ENCODE measurements at places on chromosomes 16 and 17. TPM values are rescaled to one million over a fixed set of nuclear protein-coding genes. Genes with fewer than 3 reads are reported as not detected.

The MRPL28 gene
- 141 TPM for total RNA-seq

The P2RX5 gene
- total RNA-seq: 14.5 TPM

DNA sequence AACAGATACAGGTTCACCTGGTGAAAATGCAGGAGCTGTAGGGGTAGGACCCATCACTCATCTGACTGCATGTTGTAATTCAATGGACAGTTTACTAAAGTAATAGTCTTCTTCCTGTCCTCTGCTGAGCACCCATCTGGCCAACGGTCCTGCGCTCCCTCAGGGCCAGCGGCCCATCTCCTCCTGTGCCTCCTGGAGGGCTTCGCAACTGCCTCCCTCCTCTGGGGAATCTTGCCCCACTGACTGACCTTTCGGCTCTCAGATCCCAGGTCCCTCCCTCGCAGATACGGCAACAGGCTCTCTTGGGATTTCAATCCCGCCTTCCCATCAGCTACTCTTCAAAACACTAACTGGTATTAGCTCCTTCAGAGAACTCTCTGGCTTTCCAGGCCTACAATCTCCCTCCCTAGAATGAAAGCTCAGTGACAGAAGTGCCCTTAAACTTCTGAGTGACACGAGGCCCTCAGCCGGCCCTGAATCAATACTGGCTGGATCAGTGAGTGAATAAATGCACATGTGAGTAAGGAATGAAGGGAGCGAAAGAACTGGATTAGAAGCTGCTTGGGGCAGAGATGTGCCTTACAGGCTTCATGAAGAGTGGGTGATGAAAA, 1.3 kb downstream of the PEMT start:
- DNase-seq: no peak

GRCh38 chr16:24736758-24737157, 7.3 kb downstream of the TNRC6A start:
- no peak for DNase-seq

All from Daoy (cell line).